ENCODE measurements at places on chromosomes 13 and 19.

GRCh38 chr19:4375164-4376027, 25.0 kb downstream of the SH3GL1 start:
- peak; percentile 81 for DNase-seq

GRCh38 chr13:30734439-30734838, 904 bp upstream of the ALOX5AP start:
- DNase-seq: no peak

DNA sequence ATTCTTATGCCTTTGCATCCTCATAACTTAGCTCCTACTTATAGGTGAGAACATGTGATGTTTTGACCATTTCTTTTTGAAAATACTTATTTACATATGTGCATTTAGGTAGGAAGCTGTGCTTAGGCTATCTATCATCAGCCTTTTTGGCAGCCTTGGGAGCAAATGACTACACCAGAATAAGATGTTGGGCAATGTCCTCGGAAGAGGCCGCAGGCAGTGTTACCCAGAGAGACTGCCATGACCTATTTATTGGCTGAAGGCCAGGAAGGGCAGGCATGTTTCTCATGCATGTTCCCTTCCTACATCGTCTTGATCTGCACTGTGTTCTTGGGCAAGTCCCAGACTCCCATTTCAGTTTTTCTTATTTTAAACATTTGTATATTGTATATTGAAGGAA, 122.3 kb downstream of the B3GLCT start:
- no peak for DNase-seq

- DNase-seq: no peak
Measured at GRCh38 chr13:99197117-99197651, 3.5 kb upstream of the UBAC2 start.

- DNase-seq: no peak
Measured at GRCh38 chr13:112742583-112742982, 52.7 kb downstream of the ATP11A start.

- DNase-seq: no peak
Measured at GRCh38 chr13:69947582-69947981, 160.0 kb upstream of the ATXN8OS start.

- no peak for DNase-seq
Measured at GRCh38 chr13:46961719-46962118, 64.9 kb upstream of the HTR2A start.

DNA sequence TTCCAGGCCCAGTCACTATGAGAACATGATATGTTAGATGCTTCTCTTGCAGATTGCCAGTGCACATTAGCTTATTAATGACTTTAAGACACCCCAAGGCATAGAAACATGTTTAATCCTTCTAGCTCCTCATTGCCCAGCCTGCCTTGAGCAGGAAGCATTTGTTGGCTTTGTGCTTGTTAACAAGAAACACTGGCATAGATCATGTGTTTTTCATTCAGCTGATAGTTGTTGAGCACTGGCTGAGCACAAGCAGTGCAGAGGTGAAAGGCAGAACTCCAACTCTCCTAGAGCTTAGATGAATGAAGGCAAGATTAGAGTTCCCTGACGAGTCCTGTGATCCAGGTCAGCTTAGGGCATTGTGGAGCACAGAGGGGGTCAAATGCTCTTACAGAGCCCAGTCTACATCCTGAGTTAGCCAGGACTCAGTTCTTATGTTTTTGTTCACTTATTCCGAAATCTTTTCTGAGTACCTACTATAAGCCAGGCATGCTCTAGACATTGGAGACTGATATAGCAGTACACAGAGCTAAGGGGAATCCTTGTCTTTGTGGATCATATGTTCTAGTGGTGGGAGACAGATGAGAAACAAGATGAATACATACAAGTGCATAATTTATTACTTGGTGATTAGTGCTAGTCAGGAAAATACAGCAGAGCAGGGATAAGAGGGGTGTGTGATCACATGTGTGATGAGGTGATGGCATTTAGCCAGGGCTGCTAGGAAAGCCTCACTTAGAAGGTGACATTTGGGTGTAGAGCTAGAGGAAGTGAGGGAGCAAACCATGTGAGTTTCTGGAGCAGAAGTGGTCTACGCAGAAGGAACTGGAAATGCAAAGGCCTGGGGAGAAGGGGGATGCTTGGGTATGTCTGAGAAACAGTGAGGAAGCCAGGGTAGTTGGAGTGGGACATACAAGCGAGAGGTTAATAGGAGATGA, 101.2 kb downstream of the WASF3 start:
- no peak for DNase-seq

DNA sequence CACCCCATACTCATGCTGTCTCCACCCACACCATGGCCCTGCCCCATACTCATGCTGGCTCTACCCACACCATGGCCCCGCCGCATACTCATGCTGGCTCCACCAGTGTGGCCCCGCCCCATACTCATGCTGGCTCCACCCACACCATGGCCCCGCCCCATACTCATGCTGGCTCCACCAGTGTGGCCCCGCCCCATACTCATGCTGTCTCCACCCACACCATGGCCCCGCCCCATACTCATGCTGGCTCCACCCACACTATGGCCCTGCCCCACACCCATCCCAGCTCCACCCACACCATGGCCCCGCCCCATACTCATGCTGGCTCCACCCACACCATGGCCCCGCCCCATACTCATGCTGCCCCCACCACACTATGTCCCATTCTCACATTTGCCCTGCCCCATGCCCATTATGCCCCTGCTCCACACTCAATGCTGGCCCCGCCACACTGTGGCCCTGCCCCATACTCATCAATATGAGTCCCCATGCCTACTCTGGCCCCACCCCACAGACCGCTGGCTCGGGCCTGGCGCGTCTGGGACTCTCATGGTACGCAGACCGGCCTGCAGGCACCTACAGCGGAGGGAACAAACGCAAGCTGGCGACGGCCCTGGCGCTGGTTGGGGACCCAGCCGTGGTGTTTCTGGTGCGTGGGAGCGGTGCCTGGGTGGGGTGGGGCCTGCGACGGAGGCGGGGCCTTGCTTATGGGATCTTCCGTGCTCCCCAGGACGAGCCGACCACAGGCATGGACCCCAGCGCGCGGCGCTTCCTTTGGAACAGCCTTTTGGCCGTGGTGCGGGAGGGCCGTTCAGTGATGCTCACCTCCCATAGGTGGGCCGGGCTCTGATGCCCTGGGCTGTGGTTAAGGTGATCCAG, 3.7 kb upstream of the ARHGAP45 start:
- DNase-seq: peak; percentile 78

GRCh38 chr13:66657165-66657881, 572.8 kb downstream of the PCDH9 start:
- no peak for DNase-seq

DNA sequence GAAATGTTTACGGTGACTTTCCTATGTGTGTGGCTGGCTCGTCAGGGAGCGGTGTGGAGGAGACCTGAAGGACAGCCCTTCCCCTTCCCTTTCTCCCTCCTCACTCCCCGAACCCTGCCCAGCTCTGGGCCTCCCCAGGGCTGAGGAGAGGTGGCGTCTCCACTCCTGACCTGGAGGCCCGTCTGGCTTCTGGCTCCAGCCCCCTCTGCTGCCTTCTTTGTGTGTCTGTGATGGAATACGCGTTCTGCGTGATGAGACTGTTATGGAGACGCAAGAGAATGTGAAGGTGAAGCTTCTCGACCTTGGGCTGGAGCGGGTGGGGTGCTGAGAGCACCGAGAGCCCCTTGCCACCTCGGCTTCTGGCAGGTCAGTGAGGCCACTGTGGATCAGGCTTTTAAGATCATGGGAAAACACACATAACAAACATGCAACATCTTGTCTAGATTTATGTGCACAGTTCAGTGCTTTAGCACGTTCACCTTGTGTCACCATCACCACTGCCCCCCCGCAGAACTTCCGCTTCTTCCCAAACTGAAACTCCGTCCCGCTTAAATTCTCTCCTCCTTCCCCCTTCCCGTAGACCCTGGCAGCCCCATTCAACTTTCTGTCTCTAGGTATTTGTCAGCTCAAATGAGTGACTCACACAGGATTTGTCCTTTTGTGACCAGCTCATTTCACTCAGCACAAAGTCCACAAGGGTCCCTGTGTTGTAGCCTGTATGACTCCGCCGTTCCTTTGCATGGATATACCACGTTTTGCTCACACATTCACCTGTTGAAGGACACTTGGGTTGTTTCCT, 24.7 kb downstream of the ATP11A start:
- DNase-seq: no peak

- no peak for DNase-seq
Measured at GRCh38 chr19:8528500-8528899, 14.5 kb upstream of the ZNF414 start.

GRCh38 chr13:103762523-103762922, 696.3 kb upstream of the SLC10A2 start:
- DNase-seq: no peak

DNA sequence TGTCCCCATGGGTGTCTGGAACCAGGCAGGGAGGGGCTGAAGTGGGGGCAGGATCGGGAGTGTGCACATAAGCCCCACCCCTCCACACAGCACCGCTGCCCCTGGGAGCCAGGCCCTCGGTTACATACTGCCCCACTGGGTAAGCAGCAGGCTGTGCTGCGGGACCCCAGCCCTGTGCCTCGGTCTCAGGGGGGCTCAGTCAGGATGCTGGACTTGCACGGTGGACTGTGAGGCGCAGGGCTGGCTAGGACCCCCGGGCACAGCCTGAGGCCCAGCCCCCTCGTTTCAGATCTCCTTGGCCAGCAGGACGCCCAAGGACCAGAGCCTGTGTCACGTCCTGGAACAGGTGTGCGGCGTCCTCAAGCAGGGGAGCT, 16.3 kb downstream of the MPND start:
- DNase-seq: no peak

DNA sequence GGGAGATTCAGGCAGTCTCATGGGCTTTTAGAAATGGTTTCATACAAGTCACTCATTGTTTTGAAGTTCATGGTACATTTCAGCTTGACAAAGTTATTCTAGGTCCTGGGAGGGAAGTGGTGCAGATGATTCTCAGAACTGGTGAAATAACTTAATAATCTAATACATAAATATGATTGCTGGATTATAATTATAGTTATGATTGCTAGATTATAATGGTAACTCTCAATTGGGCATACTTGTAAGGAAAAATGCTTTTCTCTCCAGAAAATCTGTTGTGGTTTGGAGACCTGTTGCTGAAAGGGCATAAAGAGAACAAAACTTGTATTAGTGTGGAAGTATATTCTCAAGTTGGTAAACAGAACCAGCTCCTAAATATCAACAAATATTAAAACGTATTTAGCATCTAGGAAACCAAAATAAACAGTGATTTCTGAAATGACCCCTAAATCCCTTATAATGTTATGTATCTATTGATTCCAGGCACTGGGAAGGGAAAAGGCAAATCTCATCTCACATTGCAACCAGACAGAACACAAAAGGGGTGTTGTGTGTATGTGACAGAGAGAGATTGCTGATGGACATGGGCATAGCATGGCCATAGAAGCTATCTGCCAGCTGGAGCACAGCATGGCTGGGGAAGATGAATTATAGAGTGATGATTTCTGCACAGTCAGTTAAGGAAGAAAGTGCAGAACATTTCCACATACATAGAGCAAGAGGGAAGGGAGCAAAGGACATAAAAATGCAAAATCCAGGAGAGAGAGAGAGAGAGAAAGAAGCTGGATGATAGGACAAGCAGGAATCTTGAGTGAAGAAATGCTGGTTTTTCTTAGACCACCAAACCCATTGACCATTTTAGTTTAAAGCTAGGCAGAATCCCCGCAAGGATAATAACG, 87.1 kb upstream of the FRY start:
- no peak for DNase-seq

- no peak for DNase-seq
Measured at GRCh38 chr19:41863209-41863931, 3.3 kb downstream of the RPS19 start.

DNA sequence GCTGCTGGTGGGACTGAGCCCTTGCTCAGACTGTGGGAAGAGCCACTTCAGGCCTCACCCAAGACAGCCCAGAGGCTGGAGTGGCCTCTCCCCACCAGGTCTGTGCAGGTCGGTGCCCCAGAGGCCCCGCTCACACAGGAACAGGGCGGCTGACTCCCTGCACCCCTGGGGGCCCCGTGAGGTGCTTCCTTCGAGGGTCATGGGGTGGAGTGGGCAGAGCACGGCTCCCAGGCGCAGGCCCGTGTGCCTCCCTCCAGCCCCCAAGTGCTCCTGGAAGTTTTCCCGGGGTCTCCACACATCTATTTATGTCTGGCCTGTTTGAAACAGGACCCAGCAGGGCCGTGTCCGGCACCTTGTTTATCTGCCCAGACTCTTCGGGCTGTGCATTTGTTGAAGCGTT, 9.5 kb upstream of the TMEM255B start:
- DNase-seq: no peak

GRCh38 chr19:7260161-7260560, 34.1 kb downstream of the INSR start:
- DNase-seq: no peak

GRCh38 chr13:24161980-24162525, 1.5 kb downstream of the SPATA13 start:
- DNase-seq: no peak

DNA sequence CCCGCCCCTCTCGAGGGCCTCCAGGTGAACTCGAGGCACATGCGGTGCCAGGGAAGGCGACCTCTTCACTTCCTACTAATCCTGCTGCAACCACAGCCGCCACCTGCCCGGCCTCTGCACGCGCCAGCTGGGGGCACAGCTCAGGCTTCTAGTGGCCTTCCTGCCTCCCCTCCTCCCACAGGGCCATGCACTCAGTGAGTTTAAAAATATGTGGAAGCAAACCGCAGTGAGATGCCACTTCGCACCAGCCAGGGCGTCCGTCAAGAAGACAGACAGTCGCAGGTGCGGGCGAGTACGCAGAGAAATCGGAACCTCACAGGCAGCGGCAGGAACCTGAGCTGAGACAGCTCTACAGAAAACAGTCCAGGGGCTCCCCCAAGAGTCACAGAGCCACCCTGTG, 10.4 kb downstream of the LMNB2 start:
- no peak for DNase-seq

DNA sequence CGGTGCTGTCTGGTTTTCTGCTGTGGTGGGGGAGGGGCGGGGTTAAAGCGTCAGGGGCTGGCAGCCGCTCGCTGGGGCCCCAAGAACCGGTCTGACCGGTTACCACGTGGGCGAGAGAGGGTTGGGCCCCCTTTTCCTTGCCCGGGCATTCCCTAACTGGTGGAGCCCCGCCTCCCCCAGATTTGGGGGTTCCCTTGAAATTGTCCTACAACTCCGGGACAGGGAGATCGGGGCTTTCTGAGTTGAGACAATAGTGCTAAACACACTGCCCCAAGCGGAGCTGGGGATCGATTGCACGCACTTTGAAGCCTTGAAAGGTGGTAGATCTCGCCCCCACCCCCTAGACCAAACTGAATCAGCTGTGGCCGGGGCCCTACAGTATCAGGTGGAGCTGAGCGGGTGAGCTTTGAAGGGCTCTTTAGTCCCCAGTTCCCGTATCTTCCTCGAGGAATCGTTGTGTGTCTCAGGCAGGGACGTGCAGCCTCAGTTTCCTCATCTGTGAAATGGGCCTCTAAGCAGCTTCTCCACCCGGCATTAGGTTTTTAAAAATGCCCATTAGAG, 4.8 kb downstream of the IER2 start:
- DNase-seq: peak; percentile 76

GRCh38 chr13:113652404-113653263, 5.4 kb downstream of the ATP4B start:
- no peak for DNase-seq

- DNase-seq: no peak
Measured at GRCh38 chr13:98960606-98961502, 17.0 kb downstream of the DOCK9 start.

- DNase-seq: no peak
Measured at GRCh38 chr13:40172149-40172591, 494.3 kb downstream of the FOXO1 start.

All from HAP-1 (cell line).